Lower leg skin (tissue), 4 donors: ENCODE measurements at places on chromosomes 5 and 9.
A peak's percentile ranks its signal among the peaks of the same experiment; 100 is the strongest.

GRCh38 chr5:132498152-132498551 lies 7.6 kb upstream of the IRF1 start:
- peak; percentile 88 for DNase-seq

- no peak for DNase-seq
These were observed 6.4 kb upstream of the FPGS start for GRCh38 chr9:127796225-127796813.

DNA sequence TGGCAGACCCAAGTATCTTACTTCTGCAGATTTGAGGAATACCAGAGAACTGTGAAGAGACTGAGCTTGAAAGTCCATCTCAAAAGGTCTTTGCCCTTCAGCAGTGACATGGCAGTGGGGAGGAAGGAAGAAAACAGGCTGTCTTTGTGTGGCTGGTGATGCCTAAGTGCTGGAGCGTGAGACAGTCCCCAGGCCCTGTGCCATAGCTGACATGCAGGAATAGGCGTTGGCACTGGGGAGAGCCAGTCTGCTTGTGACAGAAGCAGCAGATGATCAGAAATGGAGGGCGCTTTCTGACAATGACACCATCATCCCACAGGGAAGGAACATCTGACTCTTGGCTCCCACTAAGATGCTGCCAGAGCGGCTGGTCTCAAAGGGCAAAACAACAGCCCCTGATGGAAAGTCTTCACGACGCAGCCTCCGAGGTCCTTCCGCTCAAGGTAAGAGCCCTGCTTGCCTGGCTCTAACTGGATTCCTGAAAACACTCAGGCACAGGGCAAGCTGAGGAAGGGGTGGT lies 15.5 kb upstream of the GLRX start:
- peak; percentile 81 for DNase-seq

DNA sequence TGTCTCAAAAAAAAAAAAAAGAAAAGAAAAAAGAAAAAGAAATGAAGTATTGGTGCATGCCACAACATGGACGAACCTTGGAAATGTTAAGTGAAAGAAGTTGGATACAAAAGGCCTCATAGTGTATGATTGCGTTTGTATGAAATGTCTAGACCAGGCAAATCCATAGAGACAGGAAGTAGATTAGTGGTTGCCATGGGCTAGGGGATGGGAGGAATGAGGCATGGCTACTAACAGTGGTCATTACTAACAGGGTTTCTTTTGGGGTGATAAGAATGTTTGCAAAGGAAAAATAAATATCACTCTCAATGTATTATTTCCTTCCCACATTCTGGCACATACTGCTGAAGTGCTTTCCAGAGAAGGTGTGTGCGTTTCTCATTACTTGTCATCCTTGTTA lies 44.1 kb downstream of the UGCG start:
- no peak for DNase-seq

GRCh38 chr5:72709341-72709740 lies 107.1 kb upstream of the TNPO1 start:
- no peak for DNase-seq

GRCh38 chr5:56326116-56326515 lies 93.0 kb upstream of the ANKRD55 start:
- no peak for DNase-seq

DNA sequence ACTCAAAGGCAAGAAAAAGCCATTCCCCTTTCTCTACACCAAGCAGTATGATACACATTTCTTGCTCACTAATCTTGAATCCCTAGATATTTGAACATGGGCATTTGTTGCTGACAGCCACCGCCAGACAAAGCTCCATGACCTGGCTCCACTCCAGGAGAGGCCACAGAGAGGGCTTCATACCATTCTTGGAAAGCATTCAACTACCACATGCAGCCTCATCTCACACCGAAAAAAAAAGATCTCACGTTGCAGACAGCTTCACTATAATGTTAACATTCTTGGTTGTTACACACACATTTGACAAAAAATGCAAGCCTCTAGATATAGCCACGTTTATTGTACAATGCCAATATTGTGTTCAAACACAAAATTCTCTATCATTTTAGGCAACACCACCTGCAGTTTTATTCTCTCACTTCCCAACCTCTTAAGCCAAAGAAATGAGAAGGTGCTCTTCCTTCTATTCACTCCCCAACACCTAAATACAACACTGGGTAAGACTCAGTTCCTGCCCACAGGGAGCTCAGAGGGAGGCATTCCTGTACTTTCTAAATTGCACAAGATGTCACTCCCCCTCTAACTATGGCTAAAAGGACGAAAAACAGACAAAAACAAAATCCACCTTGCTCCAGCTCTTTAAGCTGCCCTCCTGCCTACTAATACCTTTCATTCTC lies 222.4 kb downstream of the TSSK1B start:
- DNase-seq, result no peak

DNA sequence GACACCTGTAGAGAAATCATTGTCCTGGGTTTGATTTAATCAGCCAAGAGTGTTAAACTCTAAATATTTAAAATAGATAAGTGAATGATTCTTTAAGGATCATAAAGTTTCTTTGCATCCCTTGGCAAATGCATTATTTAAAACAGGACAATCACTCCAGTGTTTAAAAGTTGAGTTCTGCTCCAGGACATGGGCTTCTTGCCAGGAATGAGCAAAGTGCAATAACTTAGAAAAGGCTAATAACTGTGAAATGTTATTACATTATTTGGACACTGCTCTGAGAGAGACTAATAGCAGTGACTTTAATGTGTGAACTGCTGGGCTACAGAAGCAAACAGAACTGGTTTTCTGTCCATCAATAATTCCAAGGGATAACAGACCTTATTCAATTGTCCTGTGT lies 283.3 kb downstream of the GABRB2 start:
- no peak for DNase-seq

DNA sequence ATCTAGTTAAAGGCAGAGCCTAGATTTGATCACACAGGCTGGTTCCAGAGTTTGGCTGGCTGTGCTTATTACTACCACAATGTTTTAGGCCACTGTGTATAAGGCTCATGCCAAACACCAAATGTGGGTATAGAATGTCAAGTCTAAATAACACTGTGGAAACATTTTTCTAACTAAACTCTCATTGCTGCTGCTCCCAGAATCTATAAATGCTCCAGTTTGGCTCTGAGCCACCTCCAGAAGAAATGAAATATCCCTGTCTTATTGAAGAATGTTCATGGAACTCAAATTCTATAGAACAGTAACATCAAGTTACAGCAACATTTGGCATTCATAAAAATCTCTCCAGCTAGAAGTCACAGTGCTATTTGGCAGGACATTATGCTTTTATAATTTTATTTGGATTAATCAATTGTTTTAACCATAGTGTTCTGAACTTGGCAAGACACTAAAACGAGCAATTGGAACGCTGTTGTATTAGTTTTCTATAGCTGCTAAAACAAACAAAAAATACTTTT lies 178.1 kb upstream of the COX7C start:
- no peak for DNase-seq

DNA sequence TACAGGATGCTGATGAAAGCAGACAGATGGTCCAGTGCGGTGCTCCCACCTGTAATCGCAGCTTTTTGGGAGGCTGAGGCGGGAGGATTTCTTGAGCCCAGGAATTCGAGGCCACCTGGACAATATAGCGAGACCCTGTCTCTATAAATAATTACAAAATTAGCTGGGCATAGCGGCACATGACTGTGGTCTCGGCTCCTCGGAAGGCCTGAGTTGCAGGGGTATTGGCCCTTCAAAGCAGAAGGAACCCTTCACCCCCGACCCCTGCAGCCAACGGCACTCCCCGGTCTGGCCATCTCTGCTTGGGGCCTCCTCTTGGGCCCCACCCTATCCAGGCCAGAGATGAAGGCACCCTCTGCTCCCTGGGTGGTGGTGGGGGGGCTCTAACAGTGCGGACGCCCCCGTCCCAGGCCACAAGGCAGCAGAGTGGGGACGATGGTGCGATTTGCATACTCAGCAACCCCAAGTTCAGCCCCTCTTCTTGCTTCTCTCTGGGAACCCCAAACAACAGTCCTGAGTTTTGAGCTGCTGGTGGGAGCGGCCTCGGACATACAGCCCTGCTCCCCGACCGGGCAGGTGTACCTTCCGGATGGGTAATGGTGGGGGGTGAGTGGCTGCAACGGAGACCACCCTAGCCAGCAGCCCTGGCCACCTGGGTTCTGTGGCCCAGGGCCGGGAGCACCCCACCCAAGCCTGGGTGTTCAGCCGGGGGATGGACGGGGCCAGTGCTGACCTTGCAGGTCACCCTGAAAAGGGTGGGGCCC lies 50.7 kb downstream of the NACC2 start:
- peak; percentile 76 for DNase-seq

DNA sequence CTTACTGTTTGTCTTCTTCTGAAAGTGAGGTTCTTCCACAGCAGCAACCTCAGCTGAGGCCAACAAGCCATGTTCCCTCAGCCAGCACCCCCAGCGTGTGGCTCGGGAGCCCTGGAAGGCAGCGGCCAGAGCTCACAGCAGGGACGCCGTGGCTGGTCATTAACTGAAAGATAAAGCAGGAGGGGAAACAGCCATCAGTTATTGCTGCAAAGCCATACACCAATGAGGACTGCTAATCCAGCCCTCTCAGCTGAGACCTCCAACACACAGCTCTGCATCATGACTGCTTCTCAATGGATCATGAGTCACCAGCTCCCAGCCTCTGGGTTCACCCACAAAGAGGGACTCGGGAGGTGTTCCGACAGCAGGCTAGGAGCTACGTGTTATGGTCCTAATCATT lies 24.3 kb downstream of the ABCA1 start:
- DNase-seq, result no peak

DNA sequence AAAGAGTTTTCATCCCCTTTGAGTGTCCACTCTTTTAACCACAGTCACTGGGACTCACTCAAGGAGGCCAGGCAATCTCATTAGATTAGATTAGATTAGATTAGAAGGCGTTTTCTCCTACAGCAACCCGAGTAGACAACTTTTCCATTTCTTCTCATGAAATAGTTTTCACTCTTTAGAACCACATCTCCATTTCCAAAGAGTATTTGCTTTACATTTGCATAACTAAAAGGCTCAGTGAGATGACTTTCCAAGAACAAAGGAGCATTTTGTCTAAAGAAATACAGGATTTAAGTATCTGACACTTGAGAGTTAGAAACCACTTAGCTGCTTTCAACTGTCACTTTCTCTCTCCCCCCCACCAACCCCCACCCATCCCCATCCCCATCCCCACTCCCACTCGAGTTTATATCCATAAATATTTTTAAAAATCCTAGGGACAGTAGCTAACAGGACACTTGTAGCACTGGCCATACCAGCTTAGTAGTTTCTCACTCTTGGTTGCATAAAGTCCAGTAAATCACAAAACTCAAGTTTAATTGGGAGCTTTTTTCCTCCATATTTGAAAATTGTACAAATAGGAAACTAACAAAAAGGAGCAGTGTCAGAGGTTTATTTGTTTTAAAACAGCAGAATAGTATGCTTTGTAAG lies 2202.9 kb upstream of the WWC1 start:
- no peak for DNase-seq

DNA sequence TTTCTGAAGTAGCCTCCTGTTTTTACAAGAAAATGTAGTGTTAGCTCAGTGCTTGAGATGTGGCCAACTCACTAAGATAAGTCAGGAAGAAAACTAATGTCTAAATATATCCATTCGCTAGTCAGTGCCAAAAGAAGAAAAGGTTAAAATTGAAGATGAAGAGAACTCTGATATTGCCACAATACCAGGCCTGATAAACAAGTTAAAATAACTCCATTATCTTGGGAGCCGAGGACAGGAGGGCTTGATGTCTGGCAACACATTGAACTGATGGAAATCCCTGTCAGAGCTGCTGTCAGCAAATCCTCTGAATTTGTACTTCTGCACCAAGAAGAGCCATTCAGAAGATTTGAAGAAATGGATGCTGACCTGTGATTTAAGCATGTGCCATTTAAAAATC lies 103.4 kb downstream of the LRRC70 start:
- DNase-seq, result no peak
